Motor neuron (in vitro differentiated cells): ENCODE measurements at places on chromosomes 4 and X. TPM values are rescaled to one million over a fixed set of nuclear protein-coding genes. Genes with fewer than 3 reads are reported as not detected.

DNA sequence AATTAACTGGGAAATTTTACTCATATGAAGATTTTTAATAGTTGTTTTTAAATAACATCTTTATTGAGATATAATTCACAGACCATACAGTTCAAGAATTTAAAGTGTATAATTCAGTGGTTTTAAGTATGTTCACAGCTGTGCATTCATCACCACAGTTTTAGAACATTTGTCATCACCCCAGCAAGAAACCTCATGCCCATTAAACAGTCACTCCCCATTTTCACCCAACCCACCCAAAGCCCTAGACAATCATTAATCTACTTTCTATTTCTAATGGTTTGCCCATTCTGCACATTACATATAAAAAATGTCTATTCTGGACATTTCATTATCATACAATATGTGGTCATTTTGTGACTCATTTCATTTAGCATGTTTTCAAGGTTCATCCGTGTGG is 2.8 kb downstream of the UPRT start:
- no peak for ATAC-seq

DNA sequence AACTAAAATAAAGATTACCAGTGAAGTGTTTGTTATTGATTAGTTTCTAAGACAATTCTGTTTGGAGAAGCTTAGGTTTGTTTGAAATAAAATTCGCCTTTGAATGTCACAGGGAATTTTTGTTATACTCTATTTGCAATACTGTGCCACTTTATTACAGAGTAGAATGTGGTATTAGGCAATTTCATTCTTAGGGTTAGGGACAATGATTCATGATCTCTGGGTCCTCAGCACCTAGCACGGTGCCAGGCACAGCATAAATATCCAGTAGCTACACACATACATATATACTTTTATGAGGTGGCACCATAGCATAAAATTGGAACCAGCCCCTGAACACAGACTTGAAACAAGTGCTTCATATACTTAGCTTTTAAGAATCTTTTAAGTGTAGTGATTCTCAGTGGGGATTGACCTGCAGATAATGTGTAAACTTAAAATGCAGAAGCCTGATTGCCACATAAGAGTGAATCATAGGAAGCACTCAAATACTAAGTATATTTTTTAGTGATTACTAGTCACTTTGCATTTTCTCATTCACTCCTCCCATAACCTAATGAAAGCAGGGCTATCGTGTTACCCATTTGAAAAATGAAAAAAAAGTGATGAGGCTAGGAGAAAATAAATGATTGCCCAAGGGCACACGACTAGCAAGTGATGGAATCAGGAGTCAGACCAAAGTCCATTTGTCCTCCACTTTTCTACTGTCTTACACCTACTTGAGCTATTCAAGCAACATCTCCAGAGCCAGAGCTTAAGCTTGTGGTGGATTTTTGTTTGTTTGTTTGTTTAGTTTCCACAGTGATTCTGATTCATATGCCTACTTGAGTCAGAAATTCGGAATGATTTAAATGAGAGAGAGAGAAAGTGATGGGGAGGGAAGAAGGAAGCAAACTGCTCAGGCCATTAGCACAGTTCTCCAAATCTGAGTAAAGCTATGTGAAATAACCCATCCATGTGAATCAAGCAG is 366.0 kb upstream of the FGF13 start:
- no peak for ATAC-seq

- peak; percentile 25 for ATAC-seq
Measured at GRCh38 chrX:15786915-15787314, 3.4 kb upstream of the ZRSR2 start.

DNA sequence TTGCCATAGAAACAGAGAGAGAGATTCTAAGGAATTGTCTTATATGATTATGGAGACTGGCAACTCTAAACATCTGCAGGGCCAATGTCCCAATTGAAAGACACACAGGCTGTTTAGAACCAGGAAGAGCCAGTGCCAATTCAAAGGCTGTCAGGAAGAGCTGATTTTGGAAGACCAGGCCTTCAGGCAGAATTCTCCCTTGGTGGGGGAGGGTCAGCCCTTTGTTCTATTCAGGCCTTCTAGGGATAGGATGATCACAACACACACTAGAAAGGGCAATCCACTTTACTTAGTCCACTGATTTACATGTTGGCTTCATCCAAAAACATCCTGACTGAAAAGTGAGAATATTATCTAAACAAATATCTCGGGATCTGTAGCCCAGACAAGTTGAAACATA is 15.2 kb downstream of the C4orf46 start:
- ATAC-seq = no peak

- peak; percentile 95 for ATAC-seq
Measured at GRCh38 chr4:157994863-157995262, 178.0 kb downstream of the GASK1B start.

Gene SLC9B1
- 0.36 and 0.81 TPM in 2 replicates for total RNA-seq

Gene KLB
- total RNA-seq = 0.60 and 0.88 TPM in 2 replicates
